MM.1S (cell line): ENCODE measurements at places on chromosomes 5 and 9.

GRCh38 chr9:129381481-129381957 lies 203.5 kb upstream of the IER5L start:
- DNase-seq: no peak

- no peak for DNase-seq
These were observed 146.9 kb upstream of the FBN2 start for GRCh38 chr5:128684961-128685360.

GRCh38 chr5:33964132-33964700 lies 20.3 kb downstream of the SLC45A2 start:
- no peak for DNase-seq

- DNase-seq: no peak
These were observed 14.8 kb upstream of the PSMD5 start for GRCh38 chr9:120857481-120857880.

GRCh38 chr9:35553670-35554543 lies 51.2 kb upstream of the TESK1 start:
- DNase-seq: peak; percentile 64

GRCh38 chr5:149581192-149581861 lies at the start of gene ARHGEF37:
Gene ARHGEF37, plus strand, starts transcription at chr5:149581498. Its CDS starts 16,272 bp downstream, at chr5:149597770.
- DNase-seq: no peak

- no peak for DNase-seq
These were observed 142.0 kb downstream of the ZNF608 start for GRCh38 chr5:124604419-124604818.
